Neural crest cell (in vitro differentiated cells): ENCODE measurements at places on chromosomes 6 and 20.
A peak's percentile ranks its signal among the peaks of the same experiment; 100 is the strongest.

- no peak for DNase-seq
These were observed 128.2 kb downstream of the RNGTT start for GRCh38 chr6:88835210-88835609.

DNA sequence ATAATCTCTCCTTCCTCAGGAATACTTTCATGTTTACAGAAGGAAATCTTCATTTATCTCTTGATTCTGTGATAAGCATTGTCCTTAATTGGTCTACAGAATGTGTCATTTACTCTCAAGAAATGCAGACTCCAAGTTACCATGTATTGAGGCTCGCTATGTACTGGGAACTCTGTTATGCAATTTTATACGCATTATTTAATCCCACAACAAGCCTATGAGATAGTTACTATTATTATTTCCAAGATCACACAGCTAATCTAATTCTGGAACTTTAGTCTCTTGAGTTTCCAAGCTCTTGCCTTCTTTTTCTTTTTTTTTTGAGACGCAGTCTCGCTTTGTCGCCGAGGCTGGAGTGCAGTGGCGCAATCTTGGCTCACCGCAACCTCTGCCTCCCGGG is 30.0 kb upstream of the RAB23 start:
- DNase-seq, result no peak

- DNase-seq, result no peak
These were observed 3.3 kb downstream of the ID1 start for GRCh38 chr20:31608251-31608945.

DNA sequence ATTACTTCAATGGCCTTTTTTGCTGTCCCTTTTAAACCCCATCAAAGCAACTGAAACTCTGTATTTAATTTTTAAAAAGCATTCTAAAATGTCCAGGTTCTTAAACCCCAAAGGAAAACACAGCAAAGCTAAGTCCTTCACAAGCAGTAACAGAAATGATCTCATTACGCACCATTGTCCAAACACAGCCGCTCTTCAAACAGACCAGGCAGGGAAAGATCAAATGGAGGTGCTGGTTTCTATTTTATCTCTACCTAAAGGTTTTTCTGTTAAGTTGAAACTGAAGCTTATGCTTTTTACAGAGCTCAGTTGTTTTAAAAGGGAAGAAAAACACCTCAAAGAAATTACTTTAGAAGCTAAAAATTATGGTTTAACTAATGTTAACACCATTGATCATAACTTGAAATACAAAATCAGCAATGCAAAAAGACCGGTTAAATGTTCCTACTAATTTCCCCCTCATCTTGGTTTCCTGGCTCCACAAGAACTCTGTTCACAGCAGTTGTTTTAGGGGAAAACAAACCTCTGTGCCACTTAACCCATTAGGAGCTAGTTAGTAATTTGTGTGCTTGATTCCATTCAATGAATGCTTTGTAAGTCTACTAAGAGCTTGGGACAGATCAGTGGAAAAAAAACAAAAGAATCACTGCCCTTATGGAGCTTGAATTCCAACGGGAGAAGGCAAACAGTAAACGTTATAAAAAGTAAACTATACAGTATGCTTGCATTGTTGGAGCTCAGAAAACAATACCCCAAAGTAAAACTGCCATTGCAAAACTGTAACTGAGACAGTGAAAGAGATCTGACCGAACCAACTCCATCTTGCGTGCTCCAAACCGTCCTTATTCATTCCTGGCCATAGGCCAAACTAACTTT is 87.4 kb downstream of the CD24 start:
- DNase-seq, result no peak

DNA sequence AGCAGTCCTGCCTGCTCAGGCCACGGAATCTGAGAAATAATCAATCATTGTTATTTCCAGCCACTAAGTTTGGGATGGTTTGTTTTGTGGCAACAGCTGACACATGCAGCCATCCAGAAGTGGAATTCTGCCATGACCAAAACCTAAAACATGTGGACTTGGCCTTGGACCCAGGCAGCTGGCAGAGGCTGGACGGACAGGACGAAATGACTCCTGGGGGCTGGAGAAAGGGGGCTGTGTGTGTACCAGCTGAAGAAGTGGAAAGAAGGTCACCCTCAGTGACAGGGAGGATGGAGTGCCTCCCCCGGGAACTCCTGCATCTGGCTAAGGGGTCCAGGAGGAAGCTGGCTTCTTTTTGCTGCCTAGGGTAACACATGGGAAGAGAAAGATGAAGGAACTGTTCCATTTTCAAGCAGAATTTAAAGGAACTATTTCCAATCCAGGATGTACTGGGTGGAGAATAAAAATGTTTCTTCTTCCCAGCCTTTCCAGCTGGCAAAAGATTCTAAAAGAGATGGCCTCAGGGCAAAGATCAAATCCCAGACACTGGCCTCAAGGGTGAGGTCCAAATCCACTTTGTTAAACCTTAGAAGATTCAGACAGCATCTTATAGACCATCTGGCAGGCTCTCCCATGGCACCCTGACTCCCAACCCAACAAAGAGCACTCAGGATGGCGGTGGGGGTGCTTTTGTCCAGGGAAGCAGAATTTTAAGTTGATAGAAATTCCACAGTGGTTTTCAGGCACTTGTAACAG is 14.3 kb downstream of the SERPINB6 start:
- no peak for DNase-seq

DNA sequence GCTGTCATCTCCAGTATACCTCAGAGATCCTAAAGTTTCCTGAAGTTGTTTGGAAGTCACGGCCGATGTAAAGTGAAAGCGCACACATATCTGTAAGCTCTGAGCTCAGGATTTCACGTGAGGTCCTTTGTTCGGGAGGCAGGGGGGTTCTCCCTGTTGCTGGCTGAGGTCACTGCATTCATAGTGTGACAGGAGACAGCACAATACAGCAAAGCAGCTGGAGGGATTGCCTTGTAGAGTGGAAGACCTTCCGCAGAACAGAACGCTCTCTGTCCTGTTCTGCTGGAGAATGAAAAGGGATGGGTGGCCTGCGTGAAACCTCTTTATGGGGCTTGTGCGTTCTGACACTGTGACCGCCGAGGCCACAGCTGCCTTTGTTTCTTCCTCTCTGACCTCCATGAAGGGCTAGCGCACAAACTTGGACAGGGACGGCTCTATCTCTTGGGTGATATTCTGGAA is 13.4 kb upstream of the SERPINB1 start:
- DNase-seq, result peak; percentile 41

DNA sequence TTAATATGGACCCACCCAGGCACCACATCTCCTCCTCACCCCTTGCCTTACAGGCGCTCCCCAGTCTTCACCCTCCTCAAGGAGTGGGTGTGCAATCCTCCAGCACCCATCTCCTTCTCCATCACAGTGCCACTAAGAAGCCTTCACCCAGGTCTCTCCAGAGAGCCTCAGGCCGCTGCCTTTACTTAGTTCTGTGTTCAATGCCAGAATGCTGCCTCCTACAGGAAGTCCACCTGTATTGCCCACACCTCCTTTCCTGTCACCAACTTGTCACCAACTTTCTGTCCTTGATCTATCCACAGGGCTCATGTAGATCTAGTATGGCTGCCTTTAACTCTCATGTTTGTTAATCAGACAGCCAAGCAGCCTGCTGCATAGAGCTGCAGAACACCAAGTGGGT is 586 bp upstream of the LST1 start:
- DNase-seq, result no peak

DNA sequence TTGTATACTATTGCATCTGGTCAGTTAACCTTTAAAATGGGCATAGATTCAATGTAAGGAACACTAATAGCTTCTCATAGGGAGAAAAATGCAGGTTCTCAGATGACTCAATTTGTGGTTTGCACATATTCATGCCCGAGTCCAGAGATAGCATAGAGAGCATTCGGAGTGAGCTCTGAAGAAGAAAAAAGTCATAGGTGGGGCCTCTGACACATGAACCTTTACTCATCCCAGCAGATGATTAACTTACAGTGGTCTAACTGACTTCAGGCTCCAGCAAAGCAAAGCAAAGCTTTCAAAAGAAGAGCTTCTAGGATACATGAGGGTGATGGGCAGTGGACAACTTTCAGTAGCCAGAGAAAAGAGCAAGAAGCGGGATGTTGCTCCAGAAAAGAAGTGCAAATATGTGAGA is 55.3 kb upstream of the BTN3A2 start:
- no peak for DNase-seq

DNA sequence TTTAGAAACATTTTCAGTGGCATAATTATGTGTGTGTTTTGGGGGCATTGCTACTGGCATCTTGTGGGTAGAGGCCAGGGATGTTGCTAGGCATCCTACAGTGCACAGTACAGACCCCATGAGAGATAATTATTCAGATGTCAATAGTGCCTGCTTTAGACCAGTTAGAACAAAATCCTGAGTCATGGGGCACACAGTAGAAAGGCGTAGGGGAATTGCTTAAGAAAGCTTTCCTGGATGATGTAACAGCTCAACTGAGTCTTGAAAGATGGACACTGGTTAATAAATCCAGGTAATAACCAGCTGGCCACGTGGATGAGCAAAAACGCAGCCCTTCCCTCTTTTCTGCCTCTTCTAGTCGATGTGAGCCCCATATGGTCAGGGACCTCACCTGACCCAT is 51.1 kb downstream of the KCNB1 start:
- no peak for DNase-seq

DNA sequence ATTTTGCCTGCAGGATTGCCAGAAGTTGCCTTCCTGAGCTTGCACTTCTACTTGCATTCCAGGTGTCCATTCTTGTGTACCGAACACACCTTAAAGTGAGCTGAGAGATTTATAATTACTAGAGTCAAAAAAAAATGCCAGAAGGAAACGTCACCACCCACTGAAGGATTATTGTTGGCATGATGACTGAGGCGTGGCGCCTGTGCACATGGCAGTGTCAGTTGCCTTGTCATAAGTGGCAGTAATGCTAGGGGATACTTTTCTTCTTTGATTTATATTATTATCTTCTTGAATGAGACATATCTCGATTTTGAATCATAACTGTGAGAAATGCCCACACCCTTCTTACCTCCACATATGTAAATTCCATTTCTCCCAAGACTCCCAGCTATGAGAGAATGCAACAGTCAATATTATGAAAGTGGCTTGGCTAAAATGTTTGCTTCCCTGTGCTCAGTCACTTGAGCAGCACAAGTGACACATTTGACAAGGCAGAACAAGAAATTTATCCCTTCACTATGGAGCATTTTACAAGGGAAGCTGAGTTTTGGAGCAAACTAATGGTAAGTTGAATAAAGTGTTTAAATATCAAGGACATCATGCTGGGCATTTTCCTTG is 149.5 kb upstream of the SASH1 start:
- no peak for DNase-seq

GRCh38 chr6:105539911-105540310 is 137.0 kb upstream of the PREP start:
- DNase-seq, result no peak

- DNase-seq, result no peak
These were observed 14.9 kb upstream of the CBFA2T2 start for GRCh38 chr20:33474963-33475362.

DNA sequence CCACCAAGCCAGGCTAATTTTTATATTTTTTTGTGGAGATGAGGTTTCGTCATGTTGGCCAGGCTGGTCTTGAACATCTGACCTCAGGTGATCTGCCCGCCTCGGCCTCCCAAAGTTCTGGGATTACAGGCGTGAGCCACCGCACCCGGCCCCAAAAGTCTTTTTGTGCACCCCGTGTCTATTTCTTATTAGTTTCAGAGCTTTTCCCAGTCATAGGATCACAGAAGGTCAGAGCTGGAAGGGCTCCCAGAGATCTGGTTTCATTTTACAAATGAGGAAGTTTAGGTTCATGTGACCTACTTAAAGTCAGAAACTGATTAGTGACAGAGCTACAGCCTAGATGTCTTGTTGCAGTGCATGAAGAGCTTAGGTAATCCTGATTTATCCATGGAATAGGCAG is 1.6 kb upstream of the OGFRL1 start:
- DNase-seq, result no peak

DNA sequence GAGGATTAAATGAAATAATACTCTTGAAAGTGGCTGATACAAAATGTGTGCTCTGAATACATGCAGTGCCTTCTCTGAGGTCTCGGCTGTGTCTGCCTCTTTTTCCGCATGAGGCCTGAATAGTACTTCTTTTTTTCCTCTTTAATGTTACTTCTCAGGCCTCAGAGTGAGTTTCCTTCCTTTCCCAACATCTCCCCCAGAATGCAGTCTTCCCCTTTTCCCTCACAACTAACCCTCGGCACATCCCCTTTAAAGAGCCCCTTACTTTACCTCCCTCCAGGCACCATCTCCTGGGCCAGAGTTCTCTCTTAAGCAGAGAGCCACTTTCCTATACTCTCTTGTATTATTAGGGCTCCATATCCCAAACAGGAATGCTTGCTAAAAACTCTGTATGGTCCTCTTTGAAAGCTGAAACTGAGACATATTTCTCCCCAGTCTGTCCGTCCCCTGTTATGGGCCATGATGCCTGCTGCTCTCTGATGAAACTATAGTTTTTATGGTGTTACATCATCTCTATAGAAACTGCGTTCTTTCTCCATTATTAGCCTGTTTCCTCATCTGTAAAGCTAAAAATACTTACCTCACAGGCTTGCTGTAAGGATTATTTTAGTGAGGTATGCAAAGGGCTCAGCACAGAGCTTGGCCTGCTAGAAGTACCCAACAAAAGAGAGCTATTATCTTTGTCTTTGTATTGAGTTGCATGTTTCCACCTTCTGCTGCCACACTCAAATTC is 2.3 kb downstream of the PLAGL2 start:
- no peak for DNase-seq

DNA sequence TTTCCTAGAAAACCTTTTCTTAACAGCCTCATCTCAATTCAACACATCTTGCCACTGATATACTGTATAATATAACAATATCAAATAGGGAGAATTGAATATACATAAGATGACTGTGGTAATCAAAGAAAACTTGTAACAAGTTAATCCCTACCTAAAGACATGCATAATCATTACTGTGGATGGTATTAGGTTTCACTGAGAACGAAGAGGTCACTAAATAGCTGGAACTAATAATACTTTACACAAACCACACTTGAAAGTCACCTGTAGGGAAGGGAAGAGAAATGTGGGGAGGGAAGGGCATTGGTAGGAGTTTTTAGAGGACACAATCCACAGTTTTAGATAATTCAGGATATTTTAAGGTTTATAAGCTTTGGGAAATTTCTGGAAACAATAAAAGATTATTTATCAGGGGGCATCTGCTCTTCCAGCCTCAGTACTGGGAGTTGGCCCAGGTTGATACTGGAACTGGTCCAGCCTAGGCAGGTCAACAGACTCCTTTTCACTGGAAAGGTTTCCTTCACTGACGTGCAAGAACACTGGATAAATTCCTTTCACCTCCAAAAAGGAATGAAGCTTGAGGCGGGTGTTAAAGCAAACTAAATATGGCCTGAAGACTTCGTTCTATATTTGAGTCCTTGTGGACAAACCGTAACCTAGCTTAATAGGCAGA is 44.0 kb downstream of the MAP7 start:
- no peak for DNase-seq
